NCI-H226 (cell line): ENCODE measurements at places on chromosomes 4 and X.

GRCh38 chr4:128068918-128069317 lies 7.8 kb downstream of the LARP1B start:
- no peak for DNase-seq

- no peak for DNase-seq
These were observed 17.3 kb downstream of the SUV39H1 start for GRCh38 chrX:48713847-48714246.

- DNase-seq, result no peak
These were observed 68.6 kb downstream of the CHST7 start for GRCh38 chrX:46642145-46642544.

- DNase-seq, result no peak
These were observed 12.5 kb upstream of the HS3ST1 start for GRCh38 chr4:11441194-11441556.

DNA sequence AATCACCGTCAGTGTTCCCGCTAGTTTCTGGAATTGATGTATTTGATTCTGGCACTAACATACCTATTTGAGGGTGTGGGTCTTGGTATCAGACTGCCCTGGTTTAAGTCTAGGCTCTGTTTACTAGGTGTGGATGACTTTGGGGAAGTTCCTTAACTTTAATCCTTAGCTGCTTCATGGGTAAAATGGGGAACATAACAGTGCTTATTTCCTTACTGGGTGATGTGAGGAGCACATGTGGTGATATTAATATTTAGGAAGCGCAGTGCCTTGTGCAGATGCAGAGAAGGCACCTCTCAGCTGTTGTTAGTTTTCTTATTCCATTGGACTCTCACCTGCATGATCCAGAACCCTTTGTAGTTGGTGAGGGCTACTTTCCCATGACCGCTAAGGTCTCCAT lies 17.1 kb downstream of the RNF4 start:
- no peak for DNase-seq

DNA sequence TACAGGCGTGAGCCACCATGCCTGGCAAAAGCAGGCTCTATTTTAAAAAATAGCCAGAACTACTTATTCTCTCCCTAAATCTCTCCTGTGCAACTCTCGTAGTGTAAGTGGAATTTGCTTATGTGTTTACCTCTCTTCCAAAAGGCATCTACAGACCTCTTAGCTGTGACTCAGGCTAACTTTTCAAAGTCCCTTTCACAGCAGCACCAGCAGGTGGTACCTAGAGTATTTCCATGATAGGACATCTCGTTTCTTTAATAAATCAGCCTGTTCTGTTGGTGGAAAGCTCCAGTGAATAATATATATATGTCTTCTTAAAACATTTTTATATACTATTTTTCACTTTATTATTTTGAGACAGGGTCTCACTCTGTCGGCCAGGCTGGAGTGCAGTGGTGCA lies 89.0 kb downstream of the NSUN7 start:
- no peak for DNase-seq

- DNase-seq, result no peak
These were observed 4.7 kb downstream of the SRPX2 start for GRCh38 chrX:100648458-100649417.

DNA sequence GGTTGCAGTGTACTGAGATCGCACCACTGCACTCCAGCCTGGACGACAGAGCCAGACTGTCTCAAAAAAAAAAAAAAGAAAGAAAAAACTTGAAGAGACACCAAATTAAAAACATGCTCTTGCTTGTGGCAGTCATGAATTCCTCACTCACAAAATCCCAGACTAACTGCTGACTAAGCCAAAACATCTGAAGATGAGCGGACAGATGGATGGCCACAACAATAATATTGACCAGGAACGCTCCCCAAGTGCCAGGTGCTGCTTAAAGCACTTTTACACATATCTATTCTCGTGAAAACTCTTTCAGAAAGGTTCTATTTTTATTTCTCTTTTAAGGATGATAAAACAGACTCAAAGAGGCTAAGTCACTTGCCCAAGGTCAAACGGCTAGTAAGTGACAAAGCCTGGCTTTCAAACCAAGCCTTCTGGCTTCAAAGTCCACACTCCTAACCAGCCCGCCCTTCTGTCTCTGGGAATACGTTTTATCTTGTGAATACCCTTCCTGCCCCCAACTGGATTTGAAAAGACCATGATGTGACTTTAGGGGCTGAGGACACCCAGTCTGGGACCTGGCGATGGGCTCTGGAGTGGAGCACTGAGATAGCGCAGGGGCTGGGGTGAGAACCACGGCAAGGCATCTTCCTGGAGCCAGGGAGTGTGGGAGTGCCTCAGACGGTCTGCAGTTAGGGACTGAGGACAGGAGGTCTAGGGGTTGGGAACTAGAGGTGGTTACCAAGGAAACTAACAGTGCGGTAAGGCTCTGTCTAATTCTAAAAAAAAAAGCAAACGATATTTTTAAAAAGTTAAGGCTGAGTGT lies 9.5 kb upstream of the CXCR3 start:
- DNase-seq, result no peak

- no peak for DNase-seq
These were observed 38.0 kb downstream of the RAB28 start for GRCh38 chr4:13445841-13446790.

DNA sequence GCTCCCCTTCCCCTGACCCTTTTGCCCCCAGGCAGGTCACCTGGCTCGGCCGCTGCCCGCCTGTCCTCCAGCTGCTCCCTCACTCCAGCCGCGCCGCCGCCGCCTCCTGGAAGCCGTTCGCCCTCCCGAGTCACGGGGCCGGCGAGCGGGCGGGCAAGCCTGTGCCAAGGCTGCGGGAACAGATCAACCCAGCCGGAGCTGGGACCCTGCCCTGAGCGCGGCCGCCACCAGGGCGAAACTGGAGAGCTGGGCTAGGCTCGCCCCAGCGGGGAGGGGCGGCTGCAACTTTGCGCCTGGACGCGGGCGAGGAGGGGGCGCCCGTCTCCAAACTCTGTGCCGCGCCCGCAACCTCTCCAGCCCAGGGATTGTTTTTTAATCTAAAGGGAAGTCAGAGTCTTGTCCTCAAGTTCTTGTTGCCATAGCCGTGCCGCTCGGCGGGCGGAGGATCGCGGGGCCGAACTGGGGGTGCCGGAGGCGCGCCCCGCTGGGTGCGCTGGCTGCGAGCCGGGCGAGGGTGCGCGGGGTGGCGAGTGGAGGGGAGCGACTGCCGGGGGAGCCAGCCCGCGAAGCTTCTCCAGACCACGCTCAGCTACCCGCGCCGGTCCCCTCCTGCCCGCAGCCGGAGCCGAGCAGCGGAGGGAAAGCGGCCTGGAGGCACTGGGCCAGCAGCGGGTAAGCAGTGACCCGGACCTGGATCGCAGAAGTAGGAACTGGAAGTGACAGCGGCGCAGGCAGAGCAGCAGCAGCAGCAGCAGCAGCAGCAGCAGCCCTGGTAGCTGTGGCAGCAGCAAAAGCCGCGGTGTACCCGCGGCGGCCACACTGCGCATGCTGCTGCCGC lies 13.4 kb downstream of the ARHGEF6 start:
- no peak for DNase-seq

DNA sequence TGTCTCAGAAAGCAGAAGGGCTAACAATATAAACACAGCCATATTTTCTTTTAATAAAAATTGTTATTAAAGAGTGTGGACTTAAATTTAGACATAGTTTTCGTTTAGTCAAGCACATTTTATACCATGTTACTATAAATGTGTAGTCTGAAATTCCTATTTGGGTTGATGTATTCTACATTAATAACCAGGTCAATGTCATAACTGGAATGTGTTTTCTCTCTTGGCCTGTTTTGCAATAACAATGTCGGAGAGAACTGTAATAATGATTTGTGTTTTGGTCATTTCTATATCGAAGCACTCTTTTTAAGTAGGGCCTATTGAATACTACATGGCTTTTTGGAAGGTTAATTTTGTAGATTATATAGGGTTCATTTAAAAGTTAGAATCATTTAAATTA lies 5.5 kb downstream of the USO1 start:
- DNase-seq, result no peak

- DNase-seq, result peak; percentile 17
These were observed 19.6 kb upstream of the FGF16 start for GRCh38 chrX:77427611-77428010.

- no peak for DNase-seq
These were observed 39.5 kb upstream of the CD40LG start for GRCh38 chrX:136608295-136608933.

- no peak for DNase-seq
These were observed at the start of gene PF4V1 for GRCh38 chr4:73853246-73853704. PF4V1 (plus strand) TSS chr4:73853296; CDS start chr4:73853363, 67 bp downstream.

DNA sequence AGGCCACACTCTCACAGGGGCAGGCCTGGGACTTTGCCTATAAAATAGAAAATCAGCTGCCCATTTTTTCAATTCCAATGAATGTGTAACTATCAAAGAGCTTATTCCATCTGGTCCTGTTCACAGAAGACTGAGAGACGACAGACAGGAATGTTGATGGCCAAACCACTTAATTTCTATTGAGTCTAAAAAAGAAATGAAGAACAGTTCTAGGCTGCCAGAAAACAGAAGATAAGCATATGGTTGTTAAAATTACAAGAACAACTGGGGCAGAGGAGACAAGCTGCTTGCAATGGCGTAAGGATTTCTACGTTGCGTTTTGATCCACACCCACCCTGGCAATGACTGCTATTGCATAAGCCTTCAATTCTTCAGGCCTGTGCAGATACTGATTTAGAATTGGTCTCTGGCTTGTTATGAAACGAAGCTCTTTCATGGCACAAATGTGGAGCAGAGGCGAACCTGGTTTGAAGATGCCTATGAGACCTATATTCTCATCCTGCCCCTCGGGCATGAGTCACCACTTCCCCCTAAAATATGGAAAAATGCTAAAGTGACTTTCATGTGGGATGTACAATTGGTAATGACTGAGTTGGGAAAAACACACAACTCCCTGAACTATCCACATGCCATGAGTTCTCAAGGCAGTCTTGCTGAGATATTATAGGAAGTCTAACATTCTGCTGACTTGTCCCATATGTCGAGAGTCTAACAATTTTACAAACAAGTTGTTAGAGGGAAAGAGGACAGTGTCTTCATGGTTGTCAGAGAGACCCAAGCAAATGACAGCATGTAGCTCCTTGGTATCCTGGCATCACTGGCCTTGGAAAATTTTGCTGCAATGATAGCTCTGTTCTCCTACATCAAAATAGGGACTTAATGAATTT lies 37.9 kb upstream of the SORBS2 start:
- no peak for DNase-seq

GRCh38 chr4:142358656-142359055 lies 487.4 kb downstream of the INPP4B start:
- DNase-seq, result no peak

DNA sequence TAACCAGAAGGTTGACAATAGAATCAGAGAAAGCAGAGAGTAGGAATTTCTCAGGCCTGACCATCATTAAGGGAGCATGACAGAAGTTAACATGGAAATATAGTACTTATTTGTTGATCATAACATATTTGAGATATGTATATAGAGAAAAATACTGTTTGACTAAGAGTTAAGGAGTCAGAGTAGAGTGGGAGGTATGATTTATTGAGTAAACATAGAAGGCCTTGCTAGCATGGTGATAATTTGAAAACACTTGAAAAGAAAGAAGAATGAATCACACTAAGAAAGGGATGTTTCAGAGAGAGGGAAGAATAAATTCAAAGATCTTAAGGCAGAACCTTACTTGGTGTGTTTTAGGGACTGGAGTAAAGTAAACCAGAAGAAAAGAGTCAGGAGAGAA lies 437.2 kb upstream of the TECRL start:
- no peak for DNase-seq

GRCh38 chr4:150135134-150135772 lies 57.0 kb downstream of the DCLK2 start:
- no peak for DNase-seq

- no peak for DNase-seq
These were observed 20.5 kb upstream of the CD40LG start for GRCh38 chrX:136627409-136627808.

DNA sequence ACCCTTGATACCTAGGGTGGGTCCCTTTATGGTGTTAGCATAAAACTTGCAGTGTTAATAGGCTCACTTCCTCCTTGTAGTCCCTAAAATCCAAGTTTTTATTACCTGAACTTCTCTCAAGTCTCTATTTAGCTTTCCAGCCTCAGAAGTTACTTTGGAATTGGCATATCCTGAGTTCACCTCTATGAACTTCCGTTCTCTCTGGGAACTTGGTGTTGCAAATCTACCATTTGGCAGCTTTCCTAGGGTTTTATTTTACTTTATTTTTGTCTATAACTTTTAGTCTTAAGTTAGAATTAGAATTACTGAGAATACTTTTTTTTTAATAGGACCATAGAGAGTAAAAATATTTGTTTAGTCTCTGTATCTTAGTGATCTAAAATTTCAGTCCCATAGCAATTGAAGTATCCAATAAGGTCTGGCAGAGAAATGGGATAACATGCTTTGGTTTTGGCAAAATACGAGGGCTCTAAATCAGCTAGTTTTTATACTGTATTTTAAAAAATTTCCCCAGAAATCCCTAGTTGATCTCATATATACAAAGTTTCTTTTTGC lies 30.3 kb upstream of the NAF1 start:
- no peak for DNase-seq

GRCh38 chr4:113330200-113330599 lies 280.7 kb downstream of the ANK2 start:
- no peak for DNase-seq

- peak; percentile 91 for DNase-seq
These were observed 167.1 kb downstream of the EFNB1 start for GRCh38 chrX:68995780-68996551.

- DNase-seq, result no peak
These were observed 150.3 kb upstream of the RASGEF1B start for GRCh38 chr4:81622028-81622427.

DNA sequence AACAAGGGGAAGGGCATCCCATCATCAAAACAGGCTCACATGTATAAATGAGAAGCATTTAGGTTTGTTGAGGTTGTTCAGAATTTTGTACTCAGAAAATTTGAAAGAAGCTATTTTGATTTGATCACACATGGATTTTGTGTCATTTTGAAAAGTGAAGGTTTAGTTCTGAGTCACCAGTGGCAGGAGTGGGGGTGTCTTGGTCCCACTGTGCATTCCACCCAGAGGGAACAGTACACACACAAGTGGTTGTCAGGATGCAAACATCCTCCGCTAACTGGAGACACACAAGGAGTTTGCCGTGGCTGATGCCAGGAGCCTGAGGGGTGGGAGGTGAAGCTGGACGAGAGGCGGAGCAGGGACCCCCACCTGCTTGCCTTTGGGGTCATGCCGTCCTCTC lies 198.2 kb upstream of the PSAPL1 start:
- DNase-seq, result no peak

- DNase-seq, result no peak
These were observed 26.4 kb downstream of the SMS start for GRCh38 chrX:21966866-21967265.

- no peak for DNase-seq
These were observed 47.9 kb downstream of the FAM13A start for GRCh38 chr4:89009115-89009514.

GRCh38 chrX:120036704-120037103 lies 40.8 kb downstream of the RHOXF2B start:
- DNase-seq, result no peak

GRCh38 chr4:148216866-148217814 lies 225.1 kb downstream of the NR3C2 start:
- no peak for DNase-seq

DNA sequence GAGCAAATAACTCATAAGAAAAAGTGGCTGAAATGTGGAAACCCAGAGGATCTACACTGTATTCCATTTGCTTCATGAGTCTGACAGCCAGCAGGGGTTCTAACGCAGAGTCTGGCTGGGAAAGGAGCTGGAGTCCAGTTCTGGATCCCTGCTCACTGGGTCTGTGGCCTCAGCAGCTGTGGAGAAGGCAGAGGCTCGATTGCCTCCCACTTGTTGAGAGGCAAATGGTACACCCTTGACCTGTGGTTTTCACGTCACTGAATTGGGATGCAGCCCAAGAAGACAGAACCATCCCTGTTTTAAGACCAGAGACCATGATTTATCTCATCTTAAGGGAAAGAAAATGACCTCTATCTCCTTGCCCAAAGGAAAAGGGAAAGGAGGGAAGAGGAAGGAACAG lies 147.0 kb upstream of the NOCT start:
- DNase-seq, result no peak
